ENCODE measurements at places on chromosomes 2 and 18.

GRCh38 chr2:197152451-197153228, 157.9 kb downstream of the ANKRD44 start:
- DNase-seq = peak; percentile 67

- no peak for DNase-seq
Observed at GRCh38 chr2:111250448-111251030, 129.8 kb downstream of the BCL2L11 start.

- no peak for DNase-seq
Observed at GRCh38 chr18:11309172-11309571, 159.8 kb upstream of the PIEZO2 start.

DNA sequence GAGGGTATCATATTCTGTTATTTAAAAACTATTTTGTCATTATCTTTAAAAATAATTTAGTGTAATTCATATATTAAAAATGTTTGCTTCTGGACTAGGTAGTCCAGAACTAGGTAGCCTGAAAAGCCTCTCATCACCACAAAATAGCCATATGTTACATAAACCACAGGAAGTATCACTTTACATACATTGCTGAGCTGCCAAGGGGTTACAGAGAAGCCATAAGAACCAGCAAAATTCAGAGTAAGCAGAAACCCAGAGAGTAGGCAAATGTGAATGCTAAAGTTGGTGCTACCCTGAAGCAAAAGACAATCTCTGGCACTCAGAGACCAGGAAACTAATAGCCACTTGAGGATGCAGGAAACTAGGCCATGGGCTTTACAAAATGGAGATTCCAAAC, 60.9 kb downstream of the LOXHD1 start:
- DNase-seq = no peak

GRCh38 chr2:98454500-98455235, 10.0 kb downstream of the INPP4A start:
- DNase-seq = no peak

GRCh38 chr2:216222650-216223352, 113.7 kb downstream of the XRCC5 start:
- no peak for DNase-seq

GRCh38 chr2:67777010-67777409, 285.8 kb downstream of the C1D start:
- no peak for DNase-seq

DNA sequence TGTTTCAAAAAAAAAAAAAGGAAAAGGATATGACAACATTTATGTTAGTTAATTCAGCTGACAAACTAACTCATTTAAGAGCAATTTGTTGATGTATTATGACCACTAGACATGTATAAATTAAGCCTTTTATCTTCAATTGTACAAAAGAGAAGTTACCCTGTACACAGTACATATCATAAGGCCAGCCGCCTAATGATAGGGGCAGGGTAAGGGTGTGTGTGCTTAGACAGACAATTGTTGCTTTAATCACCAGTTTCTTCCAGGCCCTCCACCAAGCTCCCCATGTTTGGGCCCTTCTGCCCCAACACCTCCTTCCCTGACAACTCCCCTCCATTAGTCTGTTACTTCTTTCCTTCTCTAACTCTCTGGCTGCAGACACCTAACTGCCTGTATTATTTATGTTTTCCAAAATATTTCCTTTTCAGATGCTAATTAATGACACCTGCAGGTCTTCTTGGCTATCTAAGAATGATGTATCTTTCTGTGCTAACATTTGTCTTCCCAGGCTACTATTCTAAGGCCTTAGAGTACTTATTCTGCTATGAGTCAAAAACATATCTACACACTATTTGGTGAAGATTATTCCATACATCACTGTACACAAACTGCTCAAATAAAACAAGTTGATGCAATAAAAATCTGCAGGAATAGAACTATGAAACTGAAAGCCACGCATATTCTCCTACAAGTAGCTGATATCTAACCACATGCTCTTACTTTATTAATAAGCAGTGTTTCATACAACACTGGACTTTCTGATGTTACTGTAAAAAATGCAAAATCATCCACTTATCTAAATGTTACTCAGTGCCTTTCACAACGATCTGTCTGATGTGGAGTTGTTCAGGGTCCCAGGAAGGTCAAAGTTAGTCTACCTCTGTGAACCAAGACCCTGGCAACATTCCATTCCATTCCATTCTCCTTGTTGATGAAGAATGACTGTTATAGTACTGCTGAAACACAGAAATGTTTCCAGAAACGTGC, 26.4 kb downstream of the TMEM131 start:
- no peak for DNase-seq

DNA sequence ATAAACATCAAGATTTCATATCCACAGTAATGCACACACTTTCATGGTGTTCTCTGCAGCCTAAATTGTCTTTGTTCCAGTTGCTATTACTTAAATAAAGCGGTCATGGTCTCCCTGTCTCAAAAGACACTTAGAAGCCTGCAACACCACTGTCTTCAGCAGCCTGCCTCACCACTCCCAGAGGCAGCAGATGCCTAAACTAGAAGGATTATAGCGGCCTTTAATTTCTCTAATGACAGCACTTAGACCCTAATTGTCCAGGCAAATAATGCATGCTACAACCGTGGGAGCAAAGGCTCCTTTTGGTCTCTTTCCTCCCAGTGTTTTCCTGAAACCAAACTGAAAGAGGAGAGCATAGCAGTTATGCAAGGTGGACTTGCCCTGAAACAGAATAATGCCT, 248.8 kb upstream of the SLC39A10 start:
- DNase-seq = no peak

DNA sequence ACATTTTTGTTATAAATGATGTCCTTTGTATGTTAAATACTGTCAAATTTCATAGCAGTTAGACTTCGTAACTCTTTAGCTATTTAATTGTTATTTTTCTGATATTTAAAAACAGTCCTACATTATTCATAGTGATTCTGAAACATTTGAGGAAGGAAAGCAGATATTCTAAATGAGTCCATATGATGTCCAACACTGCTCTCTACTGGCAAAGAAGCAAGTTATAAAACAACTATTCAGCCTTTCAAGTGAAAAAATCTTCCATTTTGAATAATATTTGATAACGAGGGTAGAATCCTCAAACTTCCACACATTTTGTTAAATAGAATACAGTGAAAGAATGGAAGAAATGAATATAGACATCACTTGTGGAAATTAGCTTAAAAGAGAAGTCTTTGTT, 220.8 kb downstream of the GULP1 start:
- DNase-seq = peak; percentile 15

DNA sequence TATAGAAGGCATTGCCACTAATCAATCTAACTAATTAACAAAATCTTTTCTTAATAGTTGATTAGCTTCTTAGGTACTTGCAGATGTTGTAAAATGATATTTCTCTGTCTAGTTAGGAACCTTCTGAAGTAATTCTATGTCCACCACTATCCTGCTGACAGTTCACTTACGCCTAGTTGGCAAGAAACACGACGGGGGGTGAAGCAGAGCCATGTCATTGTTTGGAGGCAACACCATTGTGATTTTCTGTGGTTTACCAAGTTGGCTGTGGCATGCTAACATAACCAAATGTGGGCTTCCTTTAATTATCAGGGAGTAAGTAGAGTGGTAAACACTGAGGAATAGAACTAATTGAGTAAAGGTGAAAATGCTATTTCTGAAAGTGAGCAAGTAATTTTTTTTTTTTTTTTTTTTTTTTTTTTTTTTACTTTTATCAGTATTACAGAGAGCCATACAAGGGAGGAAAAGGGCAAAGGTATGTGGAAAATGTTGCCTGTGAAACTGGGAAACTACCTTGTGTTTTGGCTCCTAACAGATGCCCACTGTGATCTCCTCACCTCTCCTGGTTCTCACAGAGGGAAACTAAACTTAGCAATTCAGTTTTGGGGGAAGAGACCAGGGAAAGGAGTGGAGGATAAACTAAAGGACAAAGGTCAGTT, 126.8 kb downstream of the MEIS1 start:
- no peak for DNase-seq

- DNase-seq = no peak
Observed at GRCh38 chr2:170996316-170996715, 67.3 kb downstream of the GORASP2 start.

DNA sequence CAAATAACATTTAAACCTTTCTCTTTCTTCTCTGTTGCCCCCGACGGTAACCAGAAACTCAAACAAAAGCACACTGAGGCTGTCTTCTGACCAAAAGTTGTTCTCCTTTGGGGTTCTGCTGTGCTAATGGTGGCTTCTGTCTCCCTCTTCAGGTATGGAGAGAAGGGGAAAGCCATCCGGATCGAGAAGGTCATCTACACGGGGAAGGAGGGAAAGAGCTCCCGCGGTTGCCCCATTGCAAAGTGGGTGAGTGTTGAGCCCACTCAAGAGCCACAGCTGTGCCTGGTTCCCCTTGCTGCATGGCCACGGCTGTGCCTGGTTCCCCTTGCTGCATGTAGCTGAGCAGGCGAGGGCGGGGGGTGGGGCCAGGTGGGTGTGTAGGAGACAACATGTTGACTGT, 67.4 kb downstream of the BOLA3 start:
- DNase-seq = no peak

GRCh38 chr2:230794497-230794896, 70.2 kb upstream of the ITM2C start:
- DNase-seq = peak; percentile 65

- DNase-seq = no peak
Observed at GRCh38 chr2:172333978-172334330, 93.4 kb upstream of the ITGA6 start.

Data from natural killer cell (primary cell).